CD14-positive monocyte (primary cell): ENCODE measurements at places on chromosomes 2 and 18.

DNA sequence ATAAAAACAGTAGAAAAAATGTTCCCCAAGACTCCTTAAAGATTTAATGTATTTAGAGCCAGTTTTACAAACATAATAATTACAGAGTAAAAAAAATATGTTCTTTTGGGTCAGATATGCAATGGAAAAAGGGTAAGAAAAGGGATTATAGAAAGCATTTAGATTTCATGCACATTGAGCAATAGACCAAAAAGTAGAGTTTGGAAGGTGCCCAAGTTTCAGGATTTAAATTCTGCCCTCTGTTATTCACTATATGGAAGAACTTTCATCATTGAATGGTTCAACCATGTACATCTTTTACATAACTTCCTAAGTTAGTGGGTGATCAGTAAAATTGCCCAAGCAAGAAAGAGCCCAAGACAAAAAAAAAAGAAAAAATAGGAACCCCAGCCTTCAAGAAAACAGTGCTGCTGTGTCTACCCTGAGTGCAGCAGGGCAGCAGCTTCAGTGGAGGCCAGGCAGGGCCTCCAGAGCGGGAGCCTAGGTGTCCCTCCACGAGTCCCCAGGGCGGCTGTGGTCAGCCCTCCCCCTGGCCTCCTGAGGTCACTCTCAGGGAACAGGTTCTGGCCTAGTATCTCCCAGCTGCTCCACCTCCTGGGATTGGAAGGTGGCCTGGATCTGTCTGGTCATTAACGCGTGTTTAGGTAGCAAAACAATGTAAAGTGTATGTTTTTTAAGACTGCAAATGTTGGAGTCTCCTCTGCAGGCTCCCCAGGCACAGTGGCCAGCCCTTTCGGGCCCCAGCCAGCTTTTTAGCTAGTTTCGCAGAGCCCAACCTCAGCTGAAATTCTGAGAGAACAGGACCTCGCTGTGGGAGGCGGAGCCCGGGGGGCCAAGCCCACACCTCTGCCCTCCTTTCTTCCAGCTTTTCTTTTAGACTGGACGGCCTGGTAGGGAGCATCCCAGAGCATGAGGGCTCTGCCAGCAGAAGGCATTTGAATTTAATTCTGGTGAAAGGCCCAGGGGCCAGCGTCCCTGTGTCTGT is 77.3 kb downstream of the TEX51 start:
- H3K4me1 ChIP-seq = peaks cover 30% of the 10 kb centered on the region
- no peak overlapping the region for H3K27ac ChIP-seq
- no peaks in the 10 kb centered on the region for H3K36me3 ChIP-seq
- no peak overlapping the region for H3K4me3 ChIP-seq
- DNase-seq = no peak

DNA sequence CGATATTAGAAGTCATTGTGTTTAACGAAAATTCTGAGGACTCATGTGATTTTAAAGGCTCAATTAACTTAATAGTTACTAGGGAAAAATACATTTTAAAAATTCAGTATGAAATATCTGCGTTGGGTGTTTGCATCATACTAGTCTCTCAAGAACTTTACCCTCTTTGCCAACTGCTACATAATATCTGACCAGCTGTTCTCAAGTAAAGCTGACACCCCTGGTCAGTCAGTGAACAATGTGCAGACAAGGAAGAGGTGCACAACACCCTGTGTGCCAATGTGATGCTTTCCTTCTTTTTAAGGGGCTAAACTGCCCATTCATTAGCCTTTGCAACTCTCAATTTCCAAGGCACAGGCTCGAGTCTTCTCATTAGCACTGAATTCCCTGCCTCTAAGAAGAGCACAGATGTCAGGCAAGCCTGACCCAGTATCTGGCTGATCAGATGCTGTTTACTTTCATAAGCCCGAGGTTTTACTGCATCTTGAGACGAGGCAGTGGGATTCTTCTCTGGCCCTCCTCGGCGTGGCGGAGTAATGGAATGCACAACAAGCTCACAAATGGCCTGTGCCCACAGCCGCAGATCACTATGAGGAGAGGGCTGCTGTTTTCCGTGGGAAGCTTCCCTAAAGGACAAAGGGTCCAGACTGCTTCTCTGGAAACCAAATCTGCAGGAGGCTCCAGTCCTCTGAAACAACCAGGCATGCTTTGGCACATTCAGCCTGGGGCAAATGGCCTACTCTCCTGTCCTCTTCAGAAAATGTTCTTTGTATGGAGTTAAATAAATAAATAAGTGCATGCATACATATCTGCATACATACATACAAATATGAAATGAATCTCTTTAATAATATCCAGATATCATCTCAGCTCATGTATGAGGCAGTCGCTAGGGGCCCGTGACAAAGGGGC is 240.3 kb downstream of the ZNF521 start:
- H3K36me3 ChIP-seq = no peaks in the 10 kb centered on the region
- no peak overlapping the region for H3K27ac ChIP-seq
- H3K4me3 ChIP-seq = no peak overlapping the region
- H3K4me1 ChIP-seq = no peaks in the 10 kb centered on the region
- no peaks in the 10 kb centered on the region for H3K27me3 ChIP-seq

DNA sequence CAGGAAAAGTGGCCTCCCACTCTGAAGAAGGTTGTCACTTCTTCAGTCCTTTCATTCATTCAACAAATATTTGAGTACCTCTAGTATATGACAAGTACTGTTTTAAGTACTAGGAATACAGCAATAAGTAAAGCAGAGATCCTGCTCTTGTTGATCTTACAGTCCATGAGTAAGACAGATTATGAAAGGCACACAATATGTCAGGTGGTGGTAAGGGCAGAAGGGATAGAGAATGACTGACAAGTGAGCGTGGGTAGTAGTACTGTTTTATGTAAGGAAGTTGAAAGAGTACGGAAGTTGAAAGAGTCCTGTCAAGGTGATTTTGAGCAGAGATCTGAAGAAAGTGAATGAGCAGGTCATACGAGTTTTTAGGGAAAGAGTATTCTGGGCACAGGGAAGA is 111.3 kb downstream of the GALNT1 start:
- H3K27ac ChIP-seq = no peak overlapping the region
- H3K27me3 ChIP-seq = no peaks in the 10 kb centered on the region
- DNase-seq = no peak
- no peak overlapping the region for H3K4me3 ChIP-seq
- H3K4me1 ChIP-seq = no peaks in the 10 kb centered on the region
- peaks cover 87% of the 10 kb centered on the region for H3K36me3 ChIP-seq

- no peaks in the 10 kb centered on the region for H3K27me3 ChIP-seq
- no peak overlapping the region for H3K27ac ChIP-seq
- no peak for DNase-seq
- no peak overlapping the region for H3K4me3 ChIP-seq
- H3K36me3 ChIP-seq = no peaks in the 10 kb centered on the region
These were observed 101.0 kb upstream of the ZNF236 start for GRCh38 chr18:76721207-76721996.

GRCh38 chr18:32086881-32087280 is 4.8 kb upstream of the RNF138 start:
- H3K4me3 ChIP-seq = peak overlapping the region; percentile 73
- DNase-seq = peak; percentile 89
- H3K4me1 ChIP-seq = peaks cover 66% of the 10 kb centered on the region
- peak overlapping the region; percentile 91 for H3K27ac ChIP-seq
- no peaks in the 10 kb centered on the region for H3K27me3 ChIP-seq
- H3K36me3 ChIP-seq = no peaks in the 10 kb centered on the region

- H3K4me1 ChIP-seq = peaks cover 7% of the 10 kb centered on the region
- DNase-seq = no peak
- no peak overlapping the region for H3K4me3 ChIP-seq
- no peak overlapping the region for H3K27ac ChIP-seq
These were observed 247.6 kb upstream of the TNP1 start for GRCh38 chr2:217107480-217107879.

DNA sequence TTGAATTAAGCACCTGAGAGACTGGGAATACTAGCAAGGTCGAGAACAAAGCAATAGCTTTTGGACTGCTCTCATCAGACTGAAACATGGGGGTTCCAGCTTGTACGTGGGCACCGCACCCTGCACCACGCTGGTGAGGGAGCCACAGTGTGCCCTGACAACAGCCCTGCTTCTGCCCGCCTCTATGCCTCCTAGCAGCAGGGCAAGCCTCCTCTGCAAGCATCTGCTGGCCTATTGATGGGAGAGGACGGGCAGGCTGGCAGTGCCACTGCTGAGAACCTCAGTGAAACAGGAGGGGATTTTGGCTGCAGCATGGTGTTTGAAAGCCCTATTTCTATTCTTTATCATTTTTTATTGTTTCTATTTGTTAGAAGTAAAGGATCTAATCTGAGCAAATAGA is 146.1 kb upstream of the OTOS start:
- no peaks in the 10 kb centered on the region for H3K4me1 ChIP-seq
- H3K27me3 ChIP-seq = no peaks in the 10 kb centered on the region
- no peak overlapping the region for H3K27ac ChIP-seq
- no peak overlapping the region for H3K4me3 ChIP-seq
- no peak for DNase-seq
- no peaks in the 10 kb centered on the region for H3K36me3 ChIP-seq

- H3K36me3 ChIP-seq = peaks cover 27% of the 10 kb centered on the region
- no peak overlapping the region for H3K27ac ChIP-seq
- no peaks in the 10 kb centered on the region for H3K4me1 ChIP-seq
- H3K27me3 ChIP-seq = no peaks in the 10 kb centered on the region
- H3K4me3 ChIP-seq = no peak overlapping the region
These were observed 51.7 kb downstream of the SOS1 start for GRCh38 chr2:39069136-39069515.
